ENCODE measurements at places on chromosomes 6 and 20. TPM values are rescaled to one million over a fixed set of nuclear protein-coding genes. Genes with fewer than 3 reads are reported as not detected.

DNA sequence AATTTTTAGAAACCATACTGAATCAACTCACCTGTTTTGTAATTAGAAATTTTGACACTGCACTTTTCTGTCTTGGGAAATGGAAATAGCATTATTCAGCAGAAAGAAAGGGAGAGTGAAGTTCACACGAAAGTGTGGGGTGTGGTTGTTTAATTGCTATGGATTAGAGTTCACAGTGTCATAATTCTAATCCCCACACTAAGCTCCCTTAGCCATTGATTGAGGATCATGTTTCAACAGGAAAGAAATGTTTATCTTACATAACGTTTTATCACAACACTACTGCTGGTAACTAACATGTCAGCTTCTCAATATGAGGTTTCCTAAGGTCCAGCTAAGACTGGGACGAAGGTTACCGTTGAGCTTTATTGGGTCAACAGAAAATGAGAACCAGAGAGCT lies 31.4 kb upstream of the GSTA5 start:
- no peaks in the 10 kb centered on the region for H3K4me1 ChIP-seq
- no peaks in the 10 kb centered on the region for H3K36me3 ChIP-seq
- H3K4me3 ChIP-seq: no peak overlapping the region
- no peak for DNase-seq
- H3K27me3 ChIP-seq: no peaks in the 10 kb centered on the region

DNA sequence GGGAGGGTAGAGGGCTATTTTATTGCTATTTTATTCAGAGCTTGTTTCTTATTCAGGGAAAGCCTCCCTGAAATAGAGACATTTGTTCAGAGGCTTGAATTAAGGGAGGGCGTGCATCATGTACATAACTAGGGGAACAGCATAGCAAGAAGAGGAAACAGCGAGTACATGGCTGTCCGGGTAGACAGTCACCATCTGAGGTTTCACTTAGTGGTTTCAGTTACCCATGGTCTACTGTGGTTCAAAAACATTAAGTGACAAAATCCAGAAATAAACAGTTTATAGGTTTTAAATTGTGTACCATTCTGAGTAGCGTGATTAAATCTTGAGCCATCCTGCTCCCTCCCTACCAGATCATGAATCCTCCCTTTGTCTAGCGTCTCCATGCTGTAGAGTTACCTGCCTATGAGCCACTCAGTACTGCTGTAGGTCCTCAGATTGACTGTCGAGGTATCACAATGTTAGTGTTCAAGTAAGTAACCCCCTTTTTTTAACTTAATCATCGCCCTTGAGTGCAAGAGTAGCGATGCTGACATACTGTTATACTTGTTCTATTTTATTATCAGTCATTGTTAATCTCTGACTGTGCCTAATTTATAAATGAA lies 791.5 kb downstream of the TFAP2A start:
- H3K4me3 ChIP-seq: no peak overlapping the region
- H3K27ac ChIP-seq: peak overlapping the region; percentile 63
- no peaks in the 10 kb centered on the region for H3K36me3 ChIP-seq
- no peaks in the 10 kb centered on the region for H3K27me3 ChIP-seq

DNA sequence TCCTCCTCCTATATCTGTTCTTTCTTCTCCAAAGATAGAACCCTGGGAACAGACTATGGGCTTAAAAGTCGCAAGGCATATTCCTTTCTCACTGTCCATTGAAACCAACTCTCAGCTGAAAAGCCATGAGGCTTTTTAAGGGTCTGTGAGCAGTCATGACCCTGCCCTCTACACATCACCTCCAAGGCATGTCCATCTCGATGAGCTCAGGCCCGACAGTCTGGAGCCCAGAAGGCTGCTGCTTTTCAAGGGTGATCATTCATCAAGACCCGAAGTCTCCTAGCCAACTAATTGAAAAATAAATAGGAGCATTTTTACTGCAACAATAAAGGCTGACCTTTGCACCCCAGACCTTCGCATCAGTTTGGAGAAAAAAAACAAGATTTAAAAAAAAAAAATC lies 378.8 kb upstream of the NRSN1 start:
- H3K27me3 ChIP-seq: peaks cover 10% of the 10 kb centered on the region
- no peaks in the 10 kb centered on the region for H3K4me1 ChIP-seq
- no peaks in the 10 kb centered on the region for H3K36me3 ChIP-seq
- H3K4me3 ChIP-seq: no peak overlapping the region
- H3K27ac ChIP-seq: no peak overlapping the region

- H3K27me3 ChIP-seq: peaks cover 15% of the 10 kb centered on the region
- H3K4me1 ChIP-seq: no peaks in the 10 kb centered on the region
- no peak overlapping the region for H3K4me3 ChIP-seq
Measured at GRCh38 chr6:12967686-12968085, 251.1 kb downstream of the PHACTR1 start.

DNA sequence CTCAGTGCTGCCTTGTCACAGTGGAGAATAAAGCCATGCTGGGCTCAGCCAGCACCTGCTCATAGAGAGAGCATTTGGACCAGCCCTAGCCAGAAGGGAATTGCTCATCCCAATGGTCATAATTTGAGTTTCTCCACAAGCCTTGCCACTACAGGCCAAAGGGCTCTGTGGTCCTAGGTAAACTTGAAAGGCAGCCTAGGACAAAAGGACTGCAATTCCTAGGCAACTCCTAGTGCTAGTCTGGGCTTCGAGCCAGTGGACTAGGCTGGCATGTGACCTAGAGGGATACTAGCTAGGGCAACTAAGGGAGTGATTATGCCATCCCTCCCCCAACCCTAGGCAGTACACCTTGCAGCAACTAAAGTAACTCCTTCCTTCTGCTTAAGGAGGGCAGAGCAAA lies 516.2 kb downstream of the BCKDHB start:
- no peaks in the 10 kb centered on the region for H3K27me3 ChIP-seq
- no peak for DNase-seq
- H3K4me3 ChIP-seq: no peak overlapping the region
- H3K4me1 ChIP-seq: no peaks in the 10 kb centered on the region

DNA sequence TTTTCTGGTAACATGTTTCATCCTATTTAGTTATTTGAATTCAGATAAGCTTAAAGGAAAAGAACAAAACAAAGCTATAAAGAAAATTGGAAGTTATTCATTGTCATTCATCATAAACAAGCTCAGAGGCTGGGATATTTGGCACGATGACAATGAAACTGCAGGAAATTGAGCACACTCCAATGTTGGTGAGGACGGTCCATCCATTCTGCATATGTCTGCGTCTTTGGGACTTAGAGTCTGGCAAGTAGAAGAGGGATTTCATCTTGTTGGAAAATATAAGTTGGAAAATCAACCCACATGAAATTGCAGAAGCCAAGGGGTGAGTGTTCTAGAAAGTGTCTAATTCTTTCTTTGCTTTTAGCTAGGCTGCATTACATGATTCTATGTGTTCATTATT lies 78.4 kb downstream of the HDGFL1 start:
- DNase-seq: peak; percentile 12
- no peak overlapping the region for H3K27ac ChIP-seq
- no peak overlapping the region for H3K4me3 ChIP-seq
- no peaks in the 10 kb centered on the region for H3K36me3 ChIP-seq
- no peaks in the 10 kb centered on the region for H3K27me3 ChIP-seq

- H3K4me3 ChIP-seq: peak overlapping the region; percentile 99
- H3K4me1 ChIP-seq: peaks cover 8% of the 10 kb centered on the region
- peak; percentile 41 for DNase-seq
Measured at GRCh38 chr20:13639150-13639497, 392 bp upstream of the TASP1 start.

- H3K27me3 ChIP-seq: no peaks in the 10 kb centered on the region
- H3K4me1 ChIP-seq: no peaks in the 10 kb centered on the region
- no peak for DNase-seq
Measured at GRCh38 chr20:2302384-2303060, 6.7 kb downstream of the TGM3 start.

TBXT gene
- not detected for total RNA-seq

RUNX2 gene
- total RNA-seq: 4.9 TPM

RHAG gene
- total RNA-seq: not detected

CDSN gene
- total RNA-seq: not detected
